T-helper 1 cell (primary cell): ENCODE measurements at places on chromosomes 11 and 22.

GRCh38 chr11:469684-470560, 19.8 kb downstream of the PTDSS2 start:
- DNase-seq, result no peak

DNA sequence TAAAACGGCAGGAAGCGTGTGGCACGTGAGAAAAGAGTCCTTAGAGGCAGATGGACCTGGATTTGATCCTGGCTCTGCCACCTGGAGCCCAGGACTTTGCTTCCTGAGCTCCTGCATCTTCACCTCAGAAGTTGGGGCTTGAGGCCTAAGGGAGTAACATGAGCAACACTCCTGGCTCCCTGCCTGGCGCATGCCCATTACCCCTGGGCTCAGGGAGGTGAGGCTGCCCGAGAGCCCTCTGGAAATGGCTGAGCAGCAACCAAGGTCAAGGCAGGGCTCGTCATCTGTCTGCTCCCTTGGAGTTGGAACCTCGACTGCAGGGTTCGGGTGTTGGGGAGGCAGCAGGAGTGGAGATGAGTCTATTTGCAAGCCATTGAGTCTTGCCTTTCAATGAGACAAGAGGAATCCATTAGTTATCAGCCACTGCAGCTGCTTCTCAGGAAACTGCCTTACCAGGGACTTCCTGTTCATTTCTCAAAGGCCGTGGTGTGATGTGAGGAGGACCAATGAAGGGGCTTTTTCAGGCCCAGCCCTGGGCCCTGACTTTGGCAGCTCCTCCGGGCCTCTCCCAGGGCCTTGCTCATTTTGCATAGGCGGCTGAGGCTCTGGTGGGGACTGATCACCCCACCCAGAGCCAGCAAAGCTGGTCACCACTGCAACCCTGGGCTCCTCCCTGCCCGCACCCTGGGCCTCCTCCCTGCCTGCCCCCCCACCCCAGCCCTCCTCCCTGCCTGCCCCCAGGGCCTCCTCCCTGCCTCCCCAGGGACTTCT, 6.4 kb downstream of the FADS2 start:
- no peak for DNase-seq

- DNase-seq, result no peak
Observed at GRCh38 chr22:37982938-37983859, 1.2 kb downstream of the SOX10 start.

DNA sequence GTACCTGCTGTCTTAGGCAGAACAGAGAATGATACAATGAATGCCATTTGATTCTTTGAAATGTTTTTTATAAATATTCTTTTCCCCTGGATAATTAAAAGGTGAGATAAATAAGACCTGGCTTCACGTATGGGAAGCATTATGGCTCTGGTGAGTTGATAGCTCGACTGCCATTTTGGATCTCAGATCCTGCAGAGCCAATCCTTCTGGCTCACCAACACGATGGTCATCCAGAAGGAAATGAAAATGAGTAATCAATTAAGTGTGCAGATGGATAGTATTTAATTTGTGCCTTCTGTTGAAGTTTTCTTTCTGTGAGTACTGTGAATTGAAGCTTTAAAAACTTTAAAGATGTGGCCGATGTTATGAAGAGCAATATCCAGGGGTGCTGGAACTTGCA, 2.7 kb downstream of the TNRC6B start:
- DNase-seq, result no peak

DNA sequence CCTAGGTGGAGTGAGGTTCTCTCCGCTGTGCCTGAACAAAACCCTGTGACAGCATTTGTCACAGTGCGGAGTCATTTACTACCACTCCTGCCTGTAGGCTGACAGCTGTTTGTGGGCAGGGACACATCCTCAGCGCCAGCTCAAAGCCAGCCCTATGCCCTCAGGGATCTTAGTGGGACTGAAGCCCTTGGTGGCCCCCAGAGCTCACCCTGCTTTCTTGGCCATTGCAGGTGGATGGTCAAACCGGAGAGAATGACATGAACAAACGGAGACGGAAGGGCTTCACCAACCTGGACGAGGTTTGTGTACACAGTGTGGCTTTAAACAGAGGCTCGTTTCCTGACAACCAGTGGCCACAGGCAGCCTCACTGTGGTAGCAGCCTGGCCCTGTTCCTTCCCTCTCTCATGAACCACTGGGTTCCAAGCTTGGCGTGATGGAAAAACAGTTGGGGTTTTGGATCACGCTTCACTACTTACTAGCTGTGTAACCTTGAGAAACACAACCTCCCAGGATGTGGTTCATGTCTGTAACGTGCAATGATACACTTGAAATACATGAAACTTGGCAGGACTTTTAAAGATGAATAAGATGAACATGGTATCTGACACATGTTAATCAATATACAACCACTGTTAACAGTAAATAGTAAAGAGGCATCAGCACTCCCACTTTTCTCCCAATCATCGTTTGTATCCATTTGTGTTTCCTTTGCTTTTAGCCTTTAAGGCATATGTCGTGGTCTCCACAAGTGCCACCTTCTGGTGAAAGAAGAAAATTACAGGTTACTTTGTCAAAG, 125.8 kb downstream of the MICAL2 start:
- no peak for DNase-seq

DNA sequence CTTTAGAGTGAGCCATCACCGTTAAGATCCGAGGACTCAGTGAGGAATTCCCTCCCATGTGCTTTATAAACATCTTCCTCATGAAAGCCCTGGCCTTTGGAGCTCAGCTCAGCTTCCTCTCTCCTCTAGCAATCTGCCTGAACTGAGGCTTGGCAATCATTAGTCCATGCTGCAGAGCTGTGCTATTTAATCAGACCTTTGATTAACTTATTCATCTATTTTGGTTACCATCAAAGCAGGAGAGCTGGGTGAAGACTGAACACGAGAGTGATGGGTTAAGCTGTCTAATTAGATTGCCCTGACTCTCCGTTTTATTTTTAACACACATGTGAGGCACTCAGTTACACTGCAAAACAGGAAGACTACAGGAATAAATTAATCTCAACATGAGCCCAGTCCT, 351.3 kb downstream of the LARGE1 start:
- no peak for DNase-seq

GRCh38 chr11:83006877-83007330, 64.8 kb downstream of the RAB30 start:
- DNase-seq, result no peak

- no peak for DNase-seq
Observed at GRCh38 chr22:20091690-20092476, 11.8 kb downstream of the DGCR8 start.

DNA sequence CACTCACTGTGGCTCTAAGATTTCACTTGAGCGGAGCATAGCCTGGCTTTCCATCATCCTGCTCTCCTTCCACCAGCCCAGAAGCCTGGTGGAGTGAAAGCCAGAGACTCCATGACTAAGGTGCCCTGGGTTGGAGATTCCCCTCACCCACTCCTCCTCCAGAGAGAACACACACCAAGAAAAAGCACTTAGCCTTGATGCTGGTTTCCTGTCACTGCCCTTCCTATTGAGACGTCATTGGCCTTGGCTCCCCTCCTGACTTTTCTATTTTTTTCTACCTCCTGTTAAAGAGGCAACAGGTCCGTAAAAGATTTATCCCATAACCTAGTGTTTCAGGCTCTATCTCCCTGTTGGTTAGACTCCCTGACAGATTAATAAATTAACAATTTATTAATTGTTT, 38.5 kb upstream of the APLNR start:
- no peak for DNase-seq

DNA sequence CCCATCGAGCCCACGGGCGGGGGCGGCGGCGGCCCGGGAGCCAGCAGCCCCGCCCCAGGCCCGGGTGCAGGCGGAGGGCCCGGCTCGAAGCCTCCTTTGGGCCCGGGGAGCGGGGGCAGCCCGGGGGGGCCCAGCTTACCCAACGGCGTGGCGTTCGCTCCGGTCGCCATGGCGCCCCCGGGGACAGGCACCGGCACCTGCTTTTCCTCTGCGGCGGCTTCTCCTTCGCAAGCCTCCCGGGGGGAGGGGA, 194 bp downstream of the SF1 start:
- no peak for DNase-seq
